ENCODE measurements at places on chromosomes 16 and 17.

DNA sequence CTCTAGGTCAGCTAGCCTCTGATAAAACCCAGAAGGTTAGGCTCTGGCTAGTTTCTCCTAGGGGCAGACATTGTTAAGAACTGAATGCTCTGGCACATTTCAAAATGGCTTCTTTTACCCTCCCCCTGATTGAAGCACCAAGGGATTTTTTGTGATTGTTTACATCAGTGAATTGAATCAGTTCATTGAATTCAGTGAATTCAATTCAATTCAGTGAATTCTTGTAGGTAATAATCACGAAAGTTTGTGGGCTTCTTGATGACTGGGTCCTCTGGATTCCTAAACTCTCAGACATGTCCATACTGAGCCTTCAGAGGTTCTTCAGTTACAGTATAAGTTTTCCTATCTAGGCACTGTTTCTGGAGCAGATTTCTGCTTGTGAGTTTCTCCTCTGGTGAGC, 135.2 kb upstream of the ELAC2 start:
- DNase-seq, result no peak

- DNase-seq, result no peak
These were observed 93.5 kb downstream of the CACNG1 start for GRCh38 chr17:67137860-67138259.

DNA sequence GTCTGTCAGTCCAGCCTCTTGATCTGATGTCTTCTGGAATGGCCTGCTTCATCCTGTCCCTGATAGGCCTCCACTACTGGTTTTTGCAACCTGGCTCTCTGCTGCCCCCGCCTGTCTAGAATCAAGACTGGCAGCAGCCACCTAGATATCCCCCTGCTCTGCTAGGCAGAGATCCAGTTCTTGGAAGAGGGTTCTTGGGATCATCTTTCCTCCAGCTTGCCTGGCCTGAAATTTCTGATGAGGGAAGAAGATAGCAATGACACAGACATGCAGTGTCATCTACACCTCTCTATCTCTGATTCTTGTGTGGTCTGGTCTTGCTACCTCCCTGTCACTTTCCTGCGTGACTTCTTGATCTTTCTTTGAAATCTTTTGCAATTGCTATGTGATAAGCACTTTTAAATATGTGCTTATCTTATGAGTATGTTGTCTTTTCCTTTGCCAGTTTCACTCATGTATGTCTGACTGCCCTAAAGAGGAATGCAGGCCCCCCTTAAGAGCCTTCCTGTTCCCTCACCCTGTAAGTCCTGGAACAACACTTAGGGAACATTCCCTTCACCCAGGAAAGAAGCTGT, 20.3 kb upstream of the NFATC3 start:
- peak; percentile 69 for DNase-seq

- no peak for DNase-seq
These were observed 8.8 kb upstream of the TRIM37 start for GRCh38 chr17:59115474-59115873.

GRCh38 chr17:33990943-33991706, 264.0 kb upstream of the CCL2 start:
- no peak for DNase-seq

- DNase-seq, result no peak
These were observed 39.2 kb upstream of the CES5A start for GRCh38 chr16:55914383-55914782.

GRCh38 chr17:49349541-49349940, 12.5 kb downstream of the ZNF652 start:
- no peak for DNase-seq

DNA sequence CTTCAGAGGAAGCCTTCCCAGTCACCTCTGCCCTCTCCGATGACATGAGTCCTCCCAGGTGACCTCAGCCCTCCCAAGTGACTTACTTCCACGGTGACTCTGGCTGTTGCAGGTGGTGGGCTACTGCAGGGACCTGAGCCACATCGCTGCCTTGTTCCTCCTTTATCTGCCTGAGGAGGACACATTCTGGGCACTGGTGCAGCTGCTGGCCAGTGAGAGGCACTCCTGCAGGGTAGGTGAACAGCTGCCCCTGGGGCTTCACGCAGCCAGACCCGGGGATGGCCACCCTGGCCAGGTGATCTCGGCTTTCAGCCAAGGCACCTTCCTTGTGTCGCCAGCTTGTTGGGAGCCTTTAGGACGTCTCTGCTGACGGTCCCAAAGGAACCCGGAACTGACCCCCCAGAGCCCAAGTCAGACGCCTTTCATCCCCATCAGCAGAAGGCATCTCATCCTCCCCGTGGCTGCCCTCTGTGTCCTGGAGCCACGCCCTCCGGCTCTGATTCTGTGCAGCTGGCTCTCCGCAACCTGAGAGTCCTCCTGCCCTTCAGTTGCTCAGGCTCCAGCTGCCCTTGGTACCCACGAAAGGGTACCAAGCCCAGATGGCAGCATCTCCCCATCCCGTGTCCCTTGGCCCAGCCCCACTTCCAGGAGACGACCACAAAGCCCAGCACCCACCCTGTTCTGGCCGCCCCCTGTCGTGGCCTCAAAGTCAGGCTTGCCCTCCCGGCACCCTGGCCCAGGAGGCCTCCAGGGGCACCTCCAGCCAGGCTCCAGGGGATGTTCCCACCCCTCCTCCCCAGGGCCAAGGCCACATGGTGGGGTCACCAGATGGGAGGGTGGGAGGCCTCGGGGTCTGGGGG, 81.7 kb downstream of the GOSR1 start:
- DNase-seq, result no peak

DNA sequence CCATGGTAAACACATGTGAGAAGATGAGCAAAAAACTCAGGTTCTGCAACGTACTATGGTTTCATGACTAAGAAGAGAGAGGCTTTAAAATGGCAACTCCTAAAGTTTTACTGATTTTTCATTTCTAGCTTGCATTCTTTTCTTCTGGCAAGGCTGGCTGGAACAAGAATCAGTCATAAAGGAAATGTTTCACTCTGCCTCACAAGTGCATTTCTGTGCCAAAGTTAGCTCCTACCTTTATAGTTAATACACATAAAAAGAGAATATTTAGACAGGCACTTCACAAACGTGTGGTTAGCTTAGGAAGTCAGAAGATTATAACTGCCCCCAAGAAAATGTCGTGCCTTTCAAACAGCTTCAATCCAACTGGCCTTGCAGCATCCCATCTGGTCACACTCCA, 417.1 kb upstream of the CDH11 start:
- no peak for DNase-seq

- peak; percentile 81 for DNase-seq
These were observed 24.8 kb downstream of the MYO18A start for GRCh38 chr17:29155227-29155965.

GRCh38 chr16:80060470-80060869, 459.9 kb upstream of the MAF start:
- peak; percentile 3 for DNase-seq

- peak; percentile 30 for DNase-seq
These were observed 21.8 kb upstream of the FOXK2 start for GRCh38 chr17:82497483-82498405.

DNA sequence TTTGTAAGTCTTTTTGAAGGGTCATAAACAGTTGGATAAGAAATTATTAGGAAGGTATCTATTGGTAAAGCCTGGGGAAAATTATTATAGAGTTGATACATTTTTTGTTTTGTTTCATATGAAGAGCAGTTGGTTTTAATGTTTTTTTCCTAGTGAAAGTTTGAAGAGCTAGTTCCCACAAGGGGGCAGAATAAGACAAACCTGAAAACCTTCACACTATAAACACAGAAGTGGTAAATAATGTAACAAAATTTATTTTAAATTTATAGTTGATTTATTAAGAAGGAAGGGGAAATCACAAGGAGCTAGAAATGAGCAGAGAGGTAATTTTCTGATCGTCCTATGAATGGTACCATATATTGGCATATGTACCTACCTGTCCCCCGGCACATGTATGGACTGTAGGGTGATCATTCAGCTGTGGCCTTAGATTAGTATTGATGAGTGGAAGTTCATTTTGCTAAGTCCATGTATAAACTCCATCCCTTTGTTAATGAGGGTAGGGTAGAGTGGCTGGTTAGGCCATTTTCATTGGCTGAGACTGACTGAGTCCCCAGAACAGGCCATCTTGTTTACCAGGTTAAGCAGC, 116.3 kb downstream of the TANC2 start:
- DNase-seq, result peak; percentile 48

- DNase-seq, result peak; percentile 19
These were observed 93.3 kb downstream of the BRIP1 start for GRCh38 chr17:61770043-61770442.

DNA sequence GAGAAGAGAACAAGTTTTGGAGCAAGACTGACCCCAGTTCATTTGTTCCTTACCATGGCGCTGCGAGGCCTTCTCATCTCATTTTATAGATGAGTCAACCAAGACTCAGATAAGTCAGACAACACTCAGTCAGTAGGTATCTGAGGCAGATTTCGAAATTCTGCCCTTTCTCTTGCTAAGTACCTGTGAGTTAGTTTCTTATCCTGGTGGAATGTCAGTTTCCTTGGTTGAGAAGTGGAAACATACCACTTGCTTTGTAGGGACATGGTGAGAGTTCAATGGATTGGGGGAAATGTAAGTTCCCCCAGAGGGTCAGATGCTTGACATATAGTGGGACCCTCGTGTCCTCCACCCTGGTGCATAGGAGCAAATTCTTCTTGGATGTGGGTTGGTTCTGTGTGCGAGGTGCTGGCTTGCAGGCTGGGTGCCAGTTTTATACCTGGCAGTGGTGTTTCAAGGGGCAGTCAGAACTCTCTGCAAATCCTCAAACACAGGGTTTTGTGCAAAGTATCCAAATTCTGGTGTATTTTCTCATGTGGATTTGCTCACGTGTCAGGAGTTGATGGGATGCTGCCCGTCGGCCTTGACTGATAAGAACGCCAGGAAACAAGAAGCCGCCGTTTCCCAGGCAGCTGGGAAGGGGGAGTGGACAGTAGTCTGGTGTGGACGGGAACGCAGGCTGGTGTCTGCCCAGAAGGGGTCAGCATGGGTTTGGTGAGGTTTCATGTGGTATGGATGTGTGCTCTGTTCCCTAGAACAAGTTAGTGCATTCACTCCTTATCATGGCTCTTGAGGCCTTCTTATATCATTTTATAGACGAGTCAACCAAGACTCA, 61.1 kb upstream of the CIBAR2 start:
- DNase-seq, result no peak

DNA sequence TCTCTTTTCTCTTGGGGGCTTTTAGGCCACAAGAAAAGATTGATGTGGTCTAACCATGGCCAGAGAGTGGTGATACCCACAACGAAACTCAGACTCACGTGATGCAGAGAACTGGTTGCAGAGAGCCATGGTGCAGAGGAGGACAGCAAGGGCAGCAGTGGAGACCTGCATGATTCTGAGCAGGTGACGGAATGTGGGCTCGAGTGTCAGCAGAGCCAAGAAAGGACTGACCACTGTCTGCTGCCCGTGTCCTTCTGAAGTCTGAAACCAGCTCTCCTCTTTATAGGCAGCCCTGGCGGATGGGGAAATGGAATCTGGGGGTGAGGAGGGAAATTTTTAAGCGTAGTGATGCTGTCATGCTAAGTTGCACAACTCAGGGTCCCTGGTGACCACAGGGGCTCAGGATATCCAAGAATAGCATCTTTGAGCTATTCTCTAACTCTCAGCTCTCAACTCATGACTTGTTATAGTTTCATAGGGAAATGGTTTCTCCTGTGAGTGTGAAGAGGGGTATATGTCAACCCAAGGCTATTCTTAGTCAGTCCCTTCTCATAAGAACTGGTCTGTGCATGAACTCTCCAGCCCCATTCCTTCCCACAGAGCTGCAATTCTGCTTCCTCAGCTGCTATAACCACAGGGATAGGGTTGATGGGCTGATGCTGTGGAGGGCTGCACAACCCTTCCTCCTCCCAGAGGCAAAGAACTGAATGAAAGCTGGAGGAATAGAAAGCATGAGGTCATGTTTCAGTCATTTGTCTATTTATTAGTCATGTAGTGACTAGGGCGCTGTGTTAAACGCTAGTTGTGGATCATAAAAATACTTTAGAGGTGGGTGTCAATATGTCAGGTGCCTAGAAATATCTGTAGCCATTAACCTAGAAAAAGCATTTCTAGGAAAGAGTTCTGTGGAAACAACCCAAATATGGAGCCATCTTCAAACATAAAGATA, at the start of gene CCL3:
CCL3 (minus strand) TSS at position 256 of the 949 bp plus-strand sequence; CDS start at position 171, 85 bp downstream.
- DNase-seq, result peak; percentile 99

DNA sequence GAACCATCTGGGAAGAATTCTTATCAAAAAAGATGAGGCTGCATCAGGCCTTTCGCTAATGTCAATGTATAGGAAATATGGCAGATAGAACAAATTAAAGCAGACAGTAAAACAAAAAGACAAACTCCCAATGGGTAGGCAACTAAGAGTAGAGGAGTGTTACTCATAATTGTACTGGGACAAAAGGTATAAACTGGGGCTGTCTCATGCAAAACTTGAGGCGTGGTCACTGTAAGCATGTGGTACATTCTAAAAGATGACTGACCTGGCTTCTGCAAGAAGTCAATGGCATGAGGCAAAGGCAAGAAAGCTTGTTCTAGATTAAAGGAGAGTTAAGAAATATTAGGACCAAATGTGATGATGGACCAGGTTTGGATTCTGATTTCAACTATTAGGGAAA, 26.7 kb downstream of the SMIM36 start:
- no peak for DNase-seq

- no peak for DNase-seq
These were observed 37.8 kb upstream of the IL34 start for GRCh38 chr16:70608521-70608920.

GRCh38 chr17:64216338-64217248, 46.5 kb downstream of the TEX2 start:
- DNase-seq, result no peak

DNA sequence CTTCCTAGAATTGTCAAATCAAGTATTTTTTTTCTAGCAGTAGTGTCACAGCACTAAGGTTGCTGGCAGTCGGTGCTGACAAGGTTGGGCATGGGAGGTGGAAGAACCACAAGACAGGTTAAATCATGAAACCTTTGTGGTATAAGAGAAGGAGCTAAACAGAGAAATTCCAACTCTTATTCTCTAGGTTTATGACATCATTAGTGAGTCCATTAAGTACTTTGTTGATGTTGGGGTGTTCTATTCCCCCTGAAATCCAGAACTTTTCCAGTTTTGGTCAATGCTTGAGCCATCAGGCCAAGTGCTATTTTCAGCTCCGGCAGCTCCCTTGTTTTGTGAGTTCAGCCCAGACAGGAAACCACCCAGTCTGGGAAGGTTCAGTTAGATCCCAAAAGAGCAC, 206.0 kb upstream of the SOX9 start:
- no peak for DNase-seq

GRCh38 chr17:66951605-66951953, 12.9 kb upstream of the CACNG4 start:
- DNase-seq, result no peak

DNA sequence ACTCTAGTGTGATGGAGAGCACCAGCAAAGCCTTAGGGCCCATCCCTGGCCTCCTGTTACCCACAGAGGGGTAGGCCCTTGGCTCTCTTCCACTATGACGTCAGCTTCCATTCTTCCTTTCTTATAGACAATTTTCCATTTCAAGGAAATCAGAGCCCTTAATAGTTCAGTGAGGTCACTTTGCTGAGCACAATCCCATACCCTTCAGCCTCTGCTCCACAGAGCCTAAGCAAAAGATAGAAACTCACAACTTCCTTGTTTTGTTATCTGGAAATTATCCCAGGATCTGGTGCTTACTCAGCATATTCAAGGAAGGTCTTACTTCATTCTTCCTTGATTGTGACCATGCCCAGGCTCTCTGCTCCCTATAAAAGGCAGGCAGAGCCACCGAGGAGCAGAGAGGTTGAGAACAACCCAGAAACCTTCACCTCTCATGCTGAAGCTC, at the start of gene CCL8:
CCL8 (plus strand) TSS at position 397 of the 445 bp plus-strand sequence. CDS start 67 bp downstream, outside the sequence.
- DNase-seq, result peak; percentile 85

Data from inflammatory macrophage treated with lipopolysaccharide for 4 hours (primary cell).